Mucosa of descending colon (tissue), 3 donors: ENCODE measurements at places on chromosomes 5 and 9. TPM values are rescaled to one million over a fixed set of nuclear protein-coding genes. Genes with fewer than 3 reads are reported as not detected.

The IL5 gene
- not detected for total RNA-seq

The KIF4B gene
- not detected for total RNA-seq

The ZNF608 gene
- 32.3 TPM for total RNA-seq

The CCDC192 gene
- total RNA-seq: not detected

The STPG3 gene
- not detected for total RNA-seq

The COMMD10 gene
- 20.6 TPM for total RNA-seq

The NDST1 gene
- 58.1 TPM for total RNA-seq

The PCDHB7 gene
- total RNA-seq: 0.55 TPM

The SLC45A2 gene
- 1.0 TPM for total RNA-seq

The VAV2 gene
- total RNA-seq: 34.8 TPM

The UGCG gene
- 36.5 TPM for total RNA-seq

The SAPCD2 gene
- total RNA-seq: 2.7 TPM

The SURF4 gene
- 149 TPM for total RNA-seq

The CCIN gene
- 0.25 TPM for total RNA-seq
